ENCODE measurements at places on chromosomes 12 and 14.

- DNase-seq: no peak
Observed at GRCh38 chr12:47990351-47991105, 13.7 kb downstream of the COL2A1 start.

GRCh38 chr12:50390316-50390741, 6.1 kb downstream of the FAM186A start:
- no peak for DNase-seq

DNA sequence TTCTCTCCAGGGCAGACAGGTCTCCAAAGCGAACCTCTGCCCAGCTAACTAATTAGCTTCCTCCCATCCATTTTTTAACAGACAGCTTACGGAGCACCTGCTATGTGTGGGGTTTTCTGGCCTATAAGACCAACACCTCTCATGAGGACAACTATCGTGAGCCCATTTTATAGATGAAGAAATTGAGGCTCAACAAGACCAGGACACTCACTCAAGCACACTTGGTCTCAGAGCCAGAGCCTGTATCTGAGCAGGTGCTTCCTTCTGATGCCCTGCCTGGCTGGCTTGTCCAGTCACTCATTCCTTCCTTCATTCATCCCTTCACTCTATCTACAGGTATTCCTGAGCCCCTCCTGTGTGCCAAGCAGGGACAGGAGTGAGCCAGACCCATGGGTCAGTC, 6.1 kb downstream of the TRPV4 start:
- DNase-seq: no peak

DNA sequence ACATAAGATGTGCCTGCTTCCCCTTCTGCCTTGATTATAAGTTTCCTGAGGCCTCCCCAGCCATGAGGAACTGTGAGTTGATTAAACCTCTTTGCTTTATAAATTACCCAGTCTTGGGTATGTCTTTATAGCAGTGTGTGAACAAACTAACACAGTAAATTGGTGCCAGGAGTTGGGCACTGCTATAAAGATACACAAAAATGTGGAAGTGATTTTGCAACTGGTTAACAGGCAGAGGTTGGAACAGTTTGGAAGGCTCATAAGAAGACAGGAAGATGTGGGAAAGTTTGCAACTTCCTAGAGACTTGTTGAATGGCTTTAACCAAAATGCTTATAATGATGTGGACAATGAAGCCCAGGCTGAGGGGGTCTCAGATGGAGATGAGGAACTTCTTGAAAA, 264.1 kb downstream of the DACT1 start:
- DNase-seq: no peak

- DNase-seq: no peak
Observed at GRCh38 chr12:69630191-69630590, 19.5 kb upstream of the LRRC10 start.

GRCh38 chr14:105181549-105182295, 610 bp upstream of the NUDT14 start:
- DNase-seq: no peak

DNA sequence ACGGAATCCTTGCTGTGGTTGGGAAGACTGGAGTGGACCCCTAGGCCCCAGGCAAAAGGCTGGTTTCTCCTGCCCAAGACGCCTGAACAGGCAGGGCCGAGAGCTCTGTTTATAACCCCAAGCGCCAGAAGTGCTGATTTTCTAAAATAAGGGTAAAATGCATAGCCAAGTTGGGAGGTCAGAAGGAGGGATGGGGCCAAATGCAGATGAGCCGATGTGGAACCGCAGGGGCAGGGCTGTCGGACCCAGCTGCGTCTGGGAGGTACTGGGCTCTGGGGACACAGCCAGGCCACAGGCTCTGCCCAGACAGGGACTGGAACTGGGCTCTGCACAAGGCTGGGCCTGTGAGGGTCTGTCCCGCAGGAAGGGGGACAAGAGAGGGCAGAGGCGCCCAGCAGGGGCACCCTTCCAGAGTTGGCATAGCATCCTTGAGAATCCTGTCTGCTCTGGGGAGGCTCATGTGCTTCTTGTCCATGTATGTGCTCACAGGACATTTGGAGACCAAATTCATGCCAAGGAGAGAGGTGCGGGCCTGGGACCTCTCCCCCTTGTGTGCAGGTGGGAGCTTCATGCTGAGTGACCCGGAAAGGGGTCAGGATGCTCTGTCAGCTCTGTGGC, 49.1 kb downstream of the JAG2 start:
- DNase-seq: no peak

- no peak for DNase-seq
Observed at GRCh38 chr14:30357791-30358190, 201.2 kb upstream of the G2E3 start.

DNA sequence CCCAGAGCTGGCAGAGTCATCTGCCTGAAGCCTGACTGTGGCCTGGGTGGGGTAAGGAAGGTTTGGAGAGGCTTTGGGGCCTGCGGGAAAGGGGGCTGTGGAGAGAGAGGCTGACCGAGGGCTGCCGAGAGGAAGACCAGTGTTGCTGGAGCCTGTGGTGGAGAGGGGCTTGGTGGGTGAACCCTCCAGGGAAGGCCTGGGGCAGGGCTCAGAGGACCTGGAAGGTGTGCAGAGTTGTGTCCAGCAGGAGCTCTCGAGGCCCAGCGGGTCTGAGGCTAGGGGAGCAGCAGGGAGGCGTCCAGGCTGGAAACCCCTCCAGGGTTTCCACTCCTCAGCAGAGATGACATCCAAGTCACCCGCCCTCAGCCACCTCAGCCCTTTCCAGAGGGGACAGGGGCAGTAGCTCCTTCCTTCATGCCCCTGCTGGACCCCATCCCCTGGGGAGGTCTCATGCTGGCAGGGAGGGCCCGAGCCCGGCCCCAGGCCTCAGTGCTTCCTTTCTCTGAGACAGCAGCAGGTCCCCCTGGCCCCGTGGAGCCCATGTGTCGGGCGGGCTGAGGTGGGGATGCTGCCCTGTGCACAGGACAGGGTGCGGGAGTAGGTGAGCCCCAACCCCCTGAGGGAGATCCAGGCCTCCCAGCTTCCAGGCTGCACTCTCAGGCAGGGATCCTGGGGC, 8.4 kb downstream of the CEP170B start:
- DNase-seq: no peak

- no peak for DNase-seq
Observed at GRCh38 chr14:96239711-96240141, 16.3 kb upstream of the BDKRB1 start.

DNA sequence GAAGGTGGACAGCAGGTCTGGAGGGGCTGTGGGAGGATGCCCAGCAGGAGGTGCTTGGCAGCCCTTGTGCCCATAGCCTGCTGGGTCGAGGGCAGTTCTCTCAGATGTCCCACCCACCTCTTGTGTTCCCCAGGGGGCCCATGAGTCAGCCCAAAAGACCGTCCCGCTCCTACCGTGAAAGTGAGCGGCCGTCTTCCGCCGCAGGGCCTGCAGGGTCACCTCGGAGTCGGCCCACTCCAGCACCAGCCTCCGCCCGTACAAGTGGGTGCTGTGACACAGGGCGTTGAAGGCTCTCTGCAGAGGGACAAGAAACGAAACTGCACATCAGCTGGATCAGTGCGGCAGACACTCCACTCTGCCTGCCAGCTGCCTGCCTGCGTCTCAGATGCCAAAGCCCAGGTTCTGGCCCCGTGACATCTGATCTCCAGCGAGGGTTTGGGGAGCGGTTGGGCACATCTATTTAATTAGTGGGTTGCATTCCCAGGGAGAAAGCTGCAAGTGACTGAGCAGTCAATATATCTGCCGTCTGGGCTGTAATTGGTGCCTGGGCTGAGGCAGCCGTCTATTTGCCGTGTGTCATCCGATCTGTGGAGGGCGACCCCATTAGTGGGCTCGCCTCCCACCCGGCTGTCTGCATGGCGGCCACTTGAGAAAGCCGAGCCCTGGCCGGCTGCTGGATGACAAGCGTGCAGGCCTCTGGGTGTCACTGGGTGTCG, 121.5 kb downstream of the RBM19 start:
- no peak for DNase-seq

DNA sequence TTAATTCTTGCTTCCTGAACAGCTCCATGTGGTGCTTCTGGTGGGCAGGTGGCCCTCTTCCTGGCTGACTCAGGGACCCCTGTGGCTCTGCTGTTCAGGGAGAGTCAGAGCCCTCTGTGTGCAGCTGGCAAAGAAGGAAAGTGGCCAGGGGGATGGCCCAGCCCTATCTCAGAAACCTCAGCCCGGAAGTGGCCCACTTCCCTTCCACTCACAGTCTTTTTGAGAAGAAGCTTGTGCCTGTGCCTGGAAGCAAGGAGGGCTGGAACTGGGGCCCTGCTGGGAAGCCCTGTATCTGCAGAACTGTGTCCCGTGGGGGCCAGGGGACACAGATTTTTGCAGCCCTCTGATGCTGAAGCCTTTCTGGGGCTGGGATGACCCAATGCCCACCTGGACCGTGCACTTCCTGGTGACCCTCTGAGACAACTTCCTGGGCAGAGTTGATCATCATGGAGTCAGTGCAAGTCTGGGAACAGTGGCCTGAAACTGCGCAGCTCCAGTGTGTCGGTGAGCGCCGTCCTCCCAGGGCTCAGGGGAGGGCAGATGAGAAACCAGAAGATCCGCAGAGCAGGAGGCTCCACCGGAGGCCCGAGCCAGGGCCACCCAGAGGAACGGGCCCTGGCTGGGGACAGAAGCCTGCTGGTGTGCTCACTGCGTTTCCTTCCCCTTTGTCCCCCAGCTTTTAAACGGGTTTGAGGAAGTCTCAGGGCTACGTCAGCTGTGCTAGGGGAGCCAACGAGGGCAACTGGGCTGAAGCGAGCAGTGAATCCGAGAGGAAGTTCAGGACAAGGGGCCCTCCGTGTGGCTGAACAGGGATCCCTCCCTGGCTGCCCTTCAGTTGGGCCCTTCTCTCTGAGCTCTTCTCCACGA, 217.4 kb upstream of the RTL1 start:
- no peak for DNase-seq

GRCh38 chr14:79342942-79343341, 868.4 kb downstream of the DIO2 start:
- DNase-seq: no peak

- no peak for DNase-seq
Observed at GRCh38 chr14:50047274-50047676, 69.1 kb downstream of the VCPKMT start.

DNA sequence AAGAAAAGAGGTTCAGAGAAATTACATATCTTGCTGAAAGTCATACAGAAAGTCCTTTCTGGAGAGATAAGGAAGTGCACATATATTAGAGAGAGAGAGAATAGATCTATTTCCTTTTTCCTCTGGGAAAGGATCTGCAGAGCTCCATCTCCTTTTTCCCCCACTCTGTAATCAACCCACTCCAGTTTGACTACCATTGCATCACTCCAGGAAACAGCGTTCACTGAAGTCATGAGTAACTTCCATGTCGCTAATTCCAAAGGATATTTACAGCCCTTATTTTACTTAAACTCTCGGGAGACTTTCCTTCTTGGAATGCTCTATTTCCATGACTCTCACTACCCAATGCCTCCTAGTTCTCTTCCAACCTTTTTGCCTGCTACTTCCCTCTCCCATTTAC, 72.5 kb upstream of the PARP11 start:
- DNase-seq: no peak

DNA sequence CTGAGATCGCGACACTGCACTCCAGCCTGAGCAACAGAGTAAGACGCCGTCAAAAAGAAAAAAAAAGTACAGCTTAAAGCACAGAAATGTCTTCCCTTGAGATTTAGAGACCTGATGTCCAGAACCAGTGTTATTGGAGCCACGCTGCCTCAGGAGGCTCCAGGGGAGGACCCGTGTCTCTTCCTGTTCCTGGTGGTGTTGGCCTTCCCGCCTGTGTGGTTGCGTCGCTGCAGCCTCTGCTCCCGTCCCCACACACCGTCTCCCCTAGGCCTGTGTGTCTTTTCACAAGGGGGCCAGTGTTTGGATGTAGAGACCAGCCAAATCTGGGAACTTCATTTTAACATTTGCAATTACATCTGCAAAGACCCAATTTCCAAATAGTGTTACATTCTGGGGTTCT, 8.6 kb upstream of the FBRSL1 start:
- no peak for DNase-seq

- no peak for DNase-seq
Observed at GRCh38 chr12:45557016-45557415, 172.5 kb upstream of the ARID2 start.

GRCh38 chr12:6145564-6145963, 21.1 kb upstream of the VWF start:
- no peak for DNase-seq

DNA sequence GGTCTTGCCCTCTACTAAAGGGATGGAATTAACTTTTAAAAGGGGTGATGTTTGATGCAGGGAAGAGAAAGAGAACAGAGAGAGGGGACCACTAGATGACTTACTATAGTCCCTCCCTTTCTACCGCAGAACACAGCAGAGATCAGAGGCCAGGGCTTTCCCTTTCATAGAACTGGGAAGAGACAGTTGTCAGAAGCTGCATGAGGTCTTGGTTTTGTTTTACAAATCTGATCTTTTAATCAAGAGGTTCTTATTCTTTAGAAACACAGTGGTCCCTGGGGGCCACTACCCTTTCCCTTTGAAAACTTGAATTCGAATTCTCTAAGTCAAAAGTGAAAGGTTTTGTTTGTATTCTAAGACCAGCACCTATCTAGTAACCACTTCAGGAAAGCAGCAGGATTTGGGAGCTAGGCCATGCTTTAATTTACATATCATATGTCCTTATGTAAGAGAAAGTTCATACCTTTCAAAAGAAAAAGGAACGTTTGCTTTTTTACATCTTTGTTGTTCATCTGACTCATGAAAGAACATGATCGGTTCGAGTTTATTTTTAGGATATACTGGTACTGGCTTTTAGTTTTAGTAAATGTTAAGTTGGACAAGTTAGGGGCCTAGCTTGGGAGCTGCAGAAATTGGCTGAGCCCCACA, 6.3 kb downstream of the FBXL14 start:
- no peak for DNase-seq

DNA sequence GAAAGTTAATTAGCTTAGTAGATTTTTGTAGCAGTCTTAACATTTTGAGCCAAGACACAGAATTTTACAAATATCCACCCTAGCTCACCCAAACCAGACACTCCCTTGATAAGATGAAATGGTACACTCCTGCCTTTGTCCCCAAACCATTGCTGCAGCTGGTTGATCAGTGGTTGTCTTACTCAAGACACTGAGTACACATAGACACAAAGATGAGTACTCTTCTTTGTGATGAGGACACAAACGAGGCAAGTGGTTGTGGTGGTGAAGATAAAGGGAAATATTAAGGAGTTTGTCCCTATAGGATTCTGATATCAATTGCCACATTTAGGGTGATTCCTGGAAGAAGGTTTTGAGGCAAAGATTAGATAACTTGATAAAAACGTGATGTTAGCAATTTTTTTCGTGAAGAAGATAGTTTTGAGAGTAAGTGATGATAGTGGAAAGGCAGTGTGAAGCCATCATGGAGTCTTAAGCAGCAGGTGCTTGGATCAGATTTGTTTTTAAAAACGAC, 21.4 kb upstream of the ATP2B1 start:
- no peak for DNase-seq

DNA sequence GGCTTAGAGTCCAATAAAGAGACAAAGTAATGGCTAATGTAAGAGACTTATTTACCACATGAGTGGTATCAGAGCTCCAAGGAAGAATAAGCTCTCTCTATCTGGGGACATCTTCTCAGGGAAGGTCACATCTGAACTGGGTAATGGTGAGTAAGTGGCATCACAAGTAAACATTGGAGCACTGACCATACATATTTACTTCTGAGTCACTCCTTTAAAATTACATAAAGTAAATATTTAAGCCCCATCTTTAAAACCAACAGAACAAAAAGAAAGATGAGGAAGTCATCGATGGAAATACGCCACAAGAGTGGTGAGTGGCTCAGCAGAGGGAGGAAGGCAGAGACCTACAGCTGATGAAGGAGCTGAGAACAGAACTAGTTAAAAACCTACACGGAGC, 159.9 kb downstream of the DUSP6 start:
- DNase-seq: no peak

- DNase-seq: no peak
Observed at GRCh38 chr14:106024983-106025604, 498.7 kb downstream of the TMEM121 start.

Measured in DMS 273 treated with DMSO at 0.1 percent for 48 hours (cell line).